ENCODE measurements at places on chromosomes 6 and 20.
A peak's percentile ranks its signal among the peaks of the same experiment; 100 is the strongest.

DNA sequence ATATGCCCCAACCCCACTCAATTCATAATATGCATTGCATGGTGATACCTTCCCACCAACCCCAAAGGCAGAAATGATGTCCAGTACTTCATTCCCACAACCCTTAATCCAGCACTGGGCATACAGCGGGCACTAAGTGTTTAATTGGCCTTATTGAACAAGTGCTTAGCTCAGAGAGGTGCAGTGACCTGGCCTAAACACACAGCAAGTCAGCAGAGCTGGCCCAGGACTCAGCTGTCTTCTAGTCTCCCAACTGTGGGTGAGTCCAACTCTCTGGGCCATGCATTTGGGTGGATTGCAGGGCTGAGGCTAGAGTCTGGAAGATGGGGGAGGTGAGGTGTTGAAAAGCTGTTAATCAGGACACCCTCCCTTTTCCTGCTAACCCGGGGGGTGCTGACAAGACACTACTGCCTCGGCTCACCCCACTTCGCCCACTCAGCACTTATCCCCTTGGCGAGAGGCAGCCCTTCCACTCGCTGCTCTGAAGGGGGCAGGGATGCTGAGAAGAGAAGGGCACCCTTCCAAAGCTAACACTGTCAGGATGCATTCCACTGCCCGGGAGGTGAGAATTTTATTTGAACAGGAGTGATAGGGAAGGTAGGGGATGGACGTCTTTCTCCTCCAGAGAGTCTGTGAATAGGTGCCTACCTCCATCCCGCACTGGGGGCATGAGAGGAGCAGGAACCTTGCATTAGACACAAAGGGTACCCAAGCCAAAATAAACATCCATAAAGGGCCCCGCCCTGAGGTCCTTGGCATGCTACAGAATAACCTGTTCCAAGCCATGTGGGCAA is 14.2 kb downstream of the KCNK5 start:
- DNase-seq, result no peak

- peak; percentile 92 for DNase-seq
Observed at GRCh38 chr6:100704961-100705360, 176.2 kb downstream of the ASCC3 start.

DNA sequence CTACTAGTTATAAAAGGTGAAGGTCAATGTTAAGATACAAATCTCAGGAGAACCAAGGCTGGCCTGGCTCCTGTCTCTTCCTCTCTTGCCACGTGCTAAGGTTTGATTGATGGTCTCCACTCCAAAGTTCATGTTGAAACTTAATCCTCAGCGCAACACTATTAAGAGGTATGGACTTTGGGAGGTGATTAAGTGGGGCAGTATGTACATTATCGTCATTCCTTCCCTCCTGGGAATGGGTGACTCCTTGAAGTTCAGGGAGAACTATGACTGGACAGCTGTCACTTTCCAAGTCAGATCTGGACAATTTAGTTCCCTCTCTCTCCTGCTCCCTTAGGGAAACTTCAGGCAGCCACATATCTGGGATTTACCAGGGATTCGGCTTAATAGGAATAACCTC is 50.5 kb downstream of the KCNK5 start:
- no peak for DNase-seq

- DNase-seq, result no peak
Observed at GRCh38 chr6:144909753-144910285, 624.7 kb downstream of the UTRN start.

DNA sequence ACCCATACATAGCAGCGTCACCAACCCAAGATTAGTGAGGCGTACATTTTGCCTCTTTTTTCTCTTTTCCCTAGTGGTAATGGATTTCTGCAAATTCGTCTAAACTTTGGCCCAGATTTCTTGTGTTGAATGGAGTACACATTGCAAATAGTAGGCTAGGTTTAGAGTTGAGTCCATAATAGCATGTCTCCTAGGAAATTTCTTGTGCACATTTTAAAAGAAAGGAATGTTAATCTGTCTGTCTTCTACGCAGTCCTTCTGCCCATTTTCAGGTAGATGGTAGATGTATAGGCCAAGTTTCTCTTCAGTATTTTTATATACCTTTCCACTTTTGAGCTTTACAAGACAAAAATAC is 15.7 kb downstream of the TAB2 start:
- no peak for DNase-seq

GRCh38 chr6:134840086-134840867 is 109.6 kb downstream of the ALDH8A1 start:
- DNase-seq, result no peak

- no peak for DNase-seq
Observed at GRCh38 chr6:435441-436307, 44.1 kb downstream of the IRF4 start.

DNA sequence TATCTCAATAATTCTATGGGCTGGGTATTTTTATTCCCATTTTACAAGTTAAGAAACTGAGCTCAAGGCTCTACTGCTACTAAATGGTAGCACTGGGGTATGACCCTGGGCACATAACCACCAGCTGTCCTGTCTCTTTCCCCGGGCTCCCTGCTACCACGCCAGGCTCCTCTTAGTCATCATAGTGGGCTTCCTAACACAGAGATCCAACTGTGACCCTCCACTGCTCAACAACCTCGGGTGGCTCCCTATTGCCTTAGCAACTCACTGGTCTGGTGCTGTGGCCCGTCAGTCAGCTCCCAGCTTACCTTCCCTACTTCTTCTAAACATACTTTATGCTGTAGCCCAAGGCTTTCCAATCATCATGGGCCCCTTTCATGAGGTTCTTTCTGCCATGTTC is 4.5 kb downstream of the KIAA1755 start:
- DNase-seq, result no peak

GRCh38 chr6:17015551-17016381 is 86.1 kb upstream of the STMND1 start:
- no peak for DNase-seq

DNA sequence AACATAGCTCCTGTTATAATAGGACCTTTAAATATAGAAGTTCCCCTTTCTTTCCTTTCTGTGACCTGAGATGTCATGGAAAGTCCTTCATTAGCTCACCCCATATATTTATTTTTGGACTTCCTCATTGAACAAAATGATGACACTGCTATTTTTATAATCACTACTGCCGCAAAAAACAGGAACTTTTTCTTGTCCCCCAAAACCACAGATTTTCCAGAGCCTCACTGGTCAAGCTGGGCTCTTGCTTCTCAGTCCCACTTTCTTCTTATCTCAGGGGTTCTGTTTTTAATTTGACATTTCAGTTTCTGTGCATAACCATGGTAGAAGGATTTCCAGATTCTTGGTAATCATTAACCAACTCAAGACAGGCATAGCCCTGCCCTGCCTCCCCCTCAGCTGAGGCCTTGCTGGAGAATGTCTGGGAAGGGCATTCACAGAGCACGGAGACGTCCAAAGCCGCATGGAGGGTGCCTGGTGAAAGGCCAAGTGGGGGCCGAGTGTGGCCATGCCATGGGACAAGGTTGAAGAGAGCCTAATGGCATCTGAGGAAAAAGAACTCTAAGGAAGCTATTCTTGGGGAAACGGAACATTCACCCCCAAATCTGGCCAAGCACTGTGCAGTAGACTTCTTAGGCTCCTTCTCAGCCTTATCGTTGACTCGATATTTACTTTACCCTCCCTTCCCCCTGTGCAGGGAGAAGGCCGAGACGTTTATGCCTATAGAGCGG is 73.7 kb downstream of the EDN1 start:
- no peak for DNase-seq

DNA sequence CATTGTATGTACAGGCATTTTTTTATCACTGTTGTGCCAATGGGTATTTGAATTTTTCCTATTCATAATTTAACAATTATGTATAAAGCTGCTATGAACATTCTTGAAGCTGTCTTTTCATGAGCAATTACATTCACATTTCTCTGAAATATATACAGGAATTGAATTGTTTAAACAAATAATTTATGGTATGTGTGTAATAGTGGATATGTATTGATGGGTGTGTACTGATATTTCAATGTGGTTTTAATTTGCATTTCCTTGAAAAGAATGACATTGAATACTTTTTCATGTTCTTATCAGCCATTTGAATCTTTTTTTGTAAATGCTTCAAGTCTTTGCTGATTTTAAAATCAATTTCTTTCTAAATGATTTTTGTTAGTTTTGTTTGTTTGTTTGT is 629.4 kb upstream of the FLRT3 start:
- DNase-seq, result no peak

DNA sequence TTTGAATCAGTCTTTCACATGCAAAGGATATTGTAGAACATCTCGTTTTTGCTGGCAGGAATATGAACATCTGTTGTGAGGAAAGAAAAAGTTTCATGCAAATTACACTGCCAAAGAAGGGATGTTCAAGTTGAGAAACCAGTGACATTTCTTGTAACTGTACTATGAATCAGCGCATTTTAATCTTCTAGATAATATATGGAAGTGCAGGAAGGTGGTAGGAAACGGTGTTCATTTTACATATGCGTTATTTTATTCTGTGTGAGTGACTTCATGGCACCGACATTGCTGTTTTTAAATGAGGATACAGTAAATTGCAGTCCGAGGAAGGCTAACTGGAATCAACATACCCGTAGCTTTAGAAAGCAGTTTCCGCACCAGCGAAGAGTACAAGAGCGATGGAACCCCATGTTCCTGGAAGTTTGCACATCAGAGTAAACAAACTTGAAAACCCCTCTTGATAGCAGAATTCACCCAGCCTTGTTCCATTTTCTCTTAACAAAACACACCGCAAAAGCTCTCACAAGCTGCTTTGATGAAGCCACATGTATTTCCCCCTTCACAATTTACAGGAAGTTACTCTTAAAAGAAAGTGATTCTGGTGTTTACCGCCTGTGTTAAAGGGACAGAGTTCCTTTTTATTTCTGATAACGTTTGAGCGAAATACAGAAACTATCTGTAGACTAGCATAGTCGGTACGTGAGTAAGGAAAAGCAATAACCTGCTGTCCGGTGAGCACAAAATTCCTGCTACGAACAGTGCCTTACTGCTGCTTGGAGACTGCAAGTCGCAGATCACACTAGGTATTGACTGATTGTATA is 11.5 kb downstream of the PRDM1 start:
- DNase-seq, result no peak
